Hypothalamus (tissue), 51 donors: ENCODE measurements at places on chromosomes 1 and 21.

DNA sequence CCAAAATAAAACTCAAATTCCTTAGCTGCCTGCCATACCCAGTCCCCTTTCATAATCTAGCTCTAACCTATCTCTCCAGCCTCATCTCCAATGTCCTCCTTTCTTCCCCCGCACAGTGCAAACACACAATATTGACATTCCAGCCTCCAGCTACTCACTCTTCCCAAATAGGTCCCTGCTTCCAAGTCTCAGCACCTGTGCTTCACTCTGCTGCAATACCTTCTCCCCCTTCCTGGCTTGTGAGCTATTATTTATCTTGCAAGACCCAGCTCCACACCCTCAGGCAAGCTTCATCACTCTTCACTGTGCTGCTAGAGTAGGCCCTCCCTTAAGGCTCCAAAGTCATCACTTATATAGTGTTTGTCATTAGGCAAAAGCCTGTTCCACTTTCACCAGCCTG lies 9.7 kb downstream of the PLPP3 start:
- DNase-seq: no peak

GRCh38 chr1:209959623-209960022 lies 21.6 kb downstream of the SYT14 start:
- DNase-seq: no peak

- DNase-seq: no peak
Measured at GRCh38 chr1:232998138-232998537, 47.7 kb downstream of the NTPCR start.

DNA sequence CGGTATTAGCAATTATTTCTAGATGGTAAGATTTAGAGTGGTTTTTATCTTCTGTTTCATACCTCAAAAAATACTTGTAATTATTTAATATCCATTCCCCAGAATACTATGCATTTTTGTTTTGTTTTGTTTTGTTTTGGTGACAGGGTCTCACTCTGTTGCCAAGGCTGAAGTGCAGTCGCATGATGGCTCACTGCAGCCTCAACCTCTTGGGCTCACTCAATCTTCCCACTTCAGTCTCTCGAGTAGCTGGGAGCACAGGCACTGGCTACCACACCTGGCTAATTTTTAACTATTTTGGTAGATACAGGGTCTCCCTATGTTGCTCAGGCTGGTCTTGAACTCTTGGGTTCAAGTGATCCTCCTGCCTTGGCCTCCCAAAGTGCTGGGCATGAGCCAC lies 252.7 kb downstream of the AKT3 start:
- no peak for DNase-seq

DNA sequence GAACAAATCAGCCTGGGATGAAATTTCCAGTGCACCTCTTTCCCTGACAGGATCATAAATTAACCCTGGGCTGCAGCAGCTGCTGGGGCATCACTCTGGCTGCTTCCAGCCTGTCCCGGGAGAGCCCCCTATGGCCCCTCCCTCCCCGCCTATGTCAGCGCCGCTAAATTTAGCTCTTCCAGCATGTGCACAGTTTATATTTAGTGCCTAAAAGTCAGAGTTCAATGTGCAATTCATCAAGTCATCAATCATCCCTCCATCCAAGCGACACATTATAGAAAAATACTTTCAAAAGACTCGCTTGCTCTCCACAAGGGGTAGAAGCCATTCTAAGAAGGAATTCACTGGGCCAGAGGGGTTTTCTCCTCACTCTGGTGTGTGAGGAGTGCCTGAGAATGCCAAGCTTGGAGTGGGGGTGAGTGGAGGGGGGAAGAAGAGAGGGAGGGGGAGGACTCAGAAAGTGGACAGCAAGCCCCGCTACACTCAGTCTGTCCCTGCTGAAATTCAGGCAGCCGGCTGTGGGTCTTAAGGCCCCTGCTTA lies 37.4 kb downstream of the XCL1 start:
- no peak for DNase-seq

- DNase-seq: no peak
Measured at GRCh38 chr1:177082855-177083693, 81.4 kb downstream of the ASTN1 start.

DNA sequence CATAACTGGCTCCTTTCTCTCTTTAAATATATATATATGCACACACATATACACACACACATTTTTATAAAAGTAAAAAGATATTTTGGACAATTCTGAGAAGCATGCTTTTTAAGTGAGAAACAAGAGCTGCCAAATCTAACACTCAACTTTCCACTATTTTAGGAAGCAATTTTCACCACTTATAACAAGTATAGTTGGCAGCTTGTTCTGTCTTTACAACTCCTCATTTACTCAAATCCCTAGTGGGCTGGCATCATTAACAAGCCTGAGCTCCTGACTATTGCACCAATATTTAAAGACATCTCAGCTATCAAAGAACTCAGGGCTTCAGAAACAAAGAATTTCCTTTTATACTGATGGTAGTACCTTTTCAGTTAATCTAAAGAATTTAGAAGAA lies 76.6 kb downstream of the RAB3GAP2 start:
- no peak for DNase-seq

DNA sequence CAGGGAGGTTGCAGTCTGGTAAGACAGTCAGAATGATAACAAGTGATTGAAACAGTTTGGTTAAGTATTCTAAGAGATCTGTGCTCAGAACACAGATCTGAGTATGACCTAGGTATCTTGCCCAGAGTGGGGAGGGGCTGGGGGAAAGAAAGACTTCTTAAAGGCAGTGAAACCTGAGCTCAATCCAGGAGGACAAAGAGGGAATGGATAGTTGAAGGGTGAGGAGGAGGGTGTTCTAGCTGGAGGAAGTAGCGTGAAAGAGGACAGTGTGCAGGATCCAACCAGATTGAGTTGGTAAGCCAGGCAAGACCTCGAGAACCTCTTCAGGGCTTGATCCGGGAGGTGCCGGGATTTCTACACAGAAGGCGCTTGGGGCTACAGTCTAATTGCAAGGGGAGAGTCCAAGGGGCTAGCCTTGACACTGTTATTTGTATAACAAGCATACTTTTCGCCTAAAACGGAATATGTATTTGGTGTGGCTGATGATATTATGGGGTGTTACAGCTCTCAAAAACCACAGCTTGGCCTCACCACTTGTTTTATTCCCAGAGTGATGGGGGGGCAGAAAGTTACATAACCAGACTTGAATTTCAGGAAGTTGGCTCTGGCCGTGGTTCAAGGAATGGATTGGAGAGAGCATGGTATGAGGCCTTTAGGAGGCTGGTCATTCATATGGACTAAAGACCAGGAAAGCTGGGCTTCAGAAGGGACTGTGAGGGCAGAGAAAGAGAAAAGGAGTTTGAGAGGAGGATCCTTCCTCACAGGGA lies 19.1 kb downstream of the RCSD1 start:
- no peak for DNase-seq

- DNase-seq: no peak
Measured at GRCh38 chr1:215084621-215085020, 2.1 kb downstream of the KCNK2 start.

GRCh38 chr1:22828484-22829308 lies 118.1 kb downstream of the EPHB2 start:
- no peak for DNase-seq

- DNase-seq: no peak
Measured at GRCh38 chr1:113027007-113027406, 46.0 kb upstream of the LRIG2 start.

DNA sequence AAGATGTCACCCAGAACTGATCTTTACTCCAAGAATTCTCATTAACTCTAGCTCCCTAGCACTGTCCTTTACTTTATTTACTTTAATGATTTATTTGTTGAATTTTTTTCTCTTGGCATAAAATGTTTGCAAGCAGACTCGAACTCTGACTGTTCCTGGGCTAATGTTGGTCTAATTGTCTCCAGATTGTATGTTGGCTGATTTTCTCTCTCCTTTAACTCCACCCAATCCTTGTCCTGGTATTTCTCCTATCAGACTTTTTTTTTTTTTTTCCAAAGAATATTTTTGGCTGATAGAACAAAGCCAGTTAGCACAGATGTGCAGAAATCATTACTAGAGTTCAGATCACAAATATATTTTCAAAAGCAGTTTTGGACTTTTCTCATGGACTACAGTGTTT lies 82.6 kb downstream of the ATF6 start:
- DNase-seq: no peak

- no peak for DNase-seq
Measured at GRCh38 chr1:7450838-7451237, 320.3 kb upstream of the VAMP3 start.

DNA sequence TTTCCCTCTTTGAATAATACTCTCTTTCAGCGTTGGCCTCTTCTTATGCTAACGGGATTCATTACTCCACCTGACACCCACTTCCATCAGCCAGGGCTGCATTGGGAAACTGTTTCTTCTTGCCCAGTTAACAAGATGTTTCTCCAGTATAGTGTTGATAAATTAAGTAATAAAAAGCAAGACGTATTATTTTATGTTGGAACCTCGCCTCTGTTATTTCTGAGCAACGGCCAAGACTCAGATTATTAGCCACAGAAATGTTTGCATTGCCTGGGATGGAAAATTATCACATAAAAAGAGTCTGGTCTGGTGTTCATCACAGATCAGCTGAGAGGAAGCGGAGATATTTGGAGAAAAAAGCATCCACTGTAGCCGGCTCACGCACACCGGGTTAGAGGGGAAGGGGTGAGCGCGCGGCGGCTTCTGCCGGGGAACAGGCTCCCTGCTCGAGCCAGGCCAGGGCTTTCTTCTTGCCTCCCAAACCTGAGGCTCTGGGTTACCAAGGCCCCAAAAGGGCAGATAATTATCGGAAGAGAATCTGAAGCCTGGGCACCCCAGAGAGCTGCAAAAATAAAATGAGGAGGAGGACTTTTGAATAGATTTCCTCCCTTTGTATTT lies 189.5 kb downstream of the PRDM16 start:
- DNase-seq: no peak

DNA sequence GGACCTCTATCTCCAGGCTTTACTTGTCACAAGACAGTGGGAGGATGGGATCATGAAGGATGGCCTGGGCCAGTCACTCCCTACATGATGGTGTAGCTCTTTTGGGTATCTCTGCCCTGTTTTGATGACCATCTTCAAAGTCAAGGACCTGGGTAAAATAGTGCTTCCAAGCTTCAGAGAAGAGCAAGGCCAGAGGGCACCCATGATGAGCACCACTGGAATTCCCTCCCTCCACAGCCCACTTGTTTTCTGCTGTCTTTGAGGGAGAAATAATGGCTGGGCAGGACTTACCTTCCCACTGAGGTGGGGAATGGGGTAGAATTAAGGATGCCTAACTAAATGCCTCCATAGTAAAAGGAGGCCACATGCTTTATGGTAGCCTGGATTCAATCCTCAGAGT lies 165.7 kb downstream of the DHRS3 start:
- no peak for DNase-seq

GRCh38 chr1:236681219-236681618 lies 5.1 kb upstream of the ACTN2 start:
- DNase-seq: no peak

DNA sequence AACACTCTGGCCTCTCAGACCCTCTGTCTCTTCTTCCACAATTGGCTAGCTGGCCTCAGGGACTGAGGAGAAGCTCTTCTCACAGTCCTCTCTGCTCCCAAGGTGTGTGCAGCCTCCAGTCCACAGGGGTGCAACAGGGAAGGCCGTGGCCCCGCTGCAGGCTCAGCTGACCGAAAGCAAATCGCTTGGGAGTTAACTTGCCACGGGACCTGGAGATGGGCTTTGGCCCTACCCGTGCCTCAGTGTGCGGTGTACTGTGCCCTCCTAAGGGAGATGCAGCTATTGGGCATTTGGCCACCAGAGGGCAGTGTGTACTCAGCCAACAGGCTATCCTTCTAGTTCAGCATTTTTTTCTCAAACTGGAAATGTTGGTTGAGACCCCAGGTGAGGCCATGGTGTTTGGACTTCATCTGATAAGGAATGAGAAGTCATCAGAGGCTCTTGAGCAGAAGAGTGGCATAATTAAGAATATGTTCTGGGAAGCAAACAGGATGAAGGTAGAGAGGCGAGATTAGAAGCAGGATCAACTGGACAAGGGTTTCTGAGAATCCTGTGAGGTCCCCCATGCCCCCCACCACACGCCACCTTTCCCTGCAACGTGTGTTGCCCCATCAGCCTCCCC lies 42.5 kb upstream of the TMEM125 start:
- no peak for DNase-seq

- DNase-seq: no peak
Measured at GRCh38 chr1:52424231-52424636, 19.8 kb downstream of the PRPF38A start.

DNA sequence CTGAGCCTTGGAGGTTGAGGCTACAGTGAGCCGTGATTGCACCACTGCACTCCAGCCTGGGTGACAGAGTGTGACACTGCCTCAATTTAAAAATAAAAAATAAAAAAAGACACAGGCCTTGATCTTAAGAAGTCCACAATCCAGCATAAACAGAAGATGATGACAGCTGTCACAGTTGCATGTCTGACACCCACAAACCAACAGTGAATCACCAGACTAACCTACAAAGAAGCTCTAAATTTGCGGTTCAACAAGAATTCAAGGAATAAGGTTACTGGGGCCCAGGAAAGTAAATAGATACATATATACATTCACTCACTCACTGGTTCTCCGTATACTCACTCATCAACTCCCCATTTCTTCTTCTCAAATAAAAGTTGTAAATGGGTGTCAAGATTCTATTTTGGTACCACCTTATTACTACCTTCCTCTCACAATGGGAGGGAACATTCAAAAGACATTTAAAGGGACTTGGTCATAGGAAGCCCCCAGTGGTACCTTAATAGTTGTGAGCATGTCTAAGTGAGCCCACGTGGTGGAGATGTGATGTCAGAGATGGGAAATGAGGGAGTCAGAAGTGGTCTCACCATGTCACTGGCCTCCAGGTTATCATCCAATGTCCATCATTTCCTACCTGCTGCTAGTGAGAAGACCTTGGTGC lies 66.9 kb upstream of the PRDX6 start:
- no peak for DNase-seq

GRCh38 chr1:51924455-51924854 lies 45.9 kb upstream of the NRDC start:
- no peak for DNase-seq

GRCh38 chr1:116694524-116694923 lies 27.0 kb upstream of the IGSF3 start:
- DNase-seq: no peak

- no peak for DNase-seq
Measured at GRCh38 chr1:41835485-41835884, 83.2 kb downstream of the HIVEP3 start.

GRCh38 chr1:46508757-46509156 lies 19.1 kb downstream of the DMBX1 start:
- no peak for DNase-seq

- DNase-seq: no peak
Measured at GRCh38 chr1:158800526-158800925, 19.5 kb upstream of the OR6N2 start.
